ENCODE measurements at places on chromosomes 12 and 14. TPM values are rescaled to one million over a fixed set of nuclear protein-coding genes. Genes with fewer than 3 reads are reported as not detected.

Gene AJUBA
- total RNA-seq, result 7.2 TPM

Gene GPR65
- 0.64 TPM for total RNA-seq

Gene PAH
- total RNA-seq, result not detected

Gene FOXG1
- total RNA-seq, result 1.8 TPM

Gene TSPAN8
- total RNA-seq, result not detected

Gene FGD4
- total RNA-seq, result 17.2 TPM

Gene KRT72
- 0.28 TPM for total RNA-seq

Gene RHNO1
- total RNA-seq, result 27.7 TPM

Gene RNU6-8
- not detected for total RNA-seq

Gene CMA1
- not detected for total RNA-seq

Gene SLCO1A2
- total RNA-seq, result 2.1 TPM

Gene APOF
- total RNA-seq, result not detected

Gene PRB3
- total RNA-seq, result not detected
